ENCODE measurements at places on chromosomes 2 and 18.
A peak's percentile ranks its signal among the peaks of the same experiment; 100 is the strongest.

- no peak for DNase-seq
These were observed 859 bp downstream of the GREB1L start for GRCh38 chr18:21242780-21243401.

- DNase-seq: no peak
These were observed 7.7 kb downstream of the OXER1 start for GRCh38 chr2:42756150-42756775.

GRCh38 chr2:119293900-119294299 lies 70.3 kb downstream of the STEAP3 start:
- no peak for DNase-seq

DNA sequence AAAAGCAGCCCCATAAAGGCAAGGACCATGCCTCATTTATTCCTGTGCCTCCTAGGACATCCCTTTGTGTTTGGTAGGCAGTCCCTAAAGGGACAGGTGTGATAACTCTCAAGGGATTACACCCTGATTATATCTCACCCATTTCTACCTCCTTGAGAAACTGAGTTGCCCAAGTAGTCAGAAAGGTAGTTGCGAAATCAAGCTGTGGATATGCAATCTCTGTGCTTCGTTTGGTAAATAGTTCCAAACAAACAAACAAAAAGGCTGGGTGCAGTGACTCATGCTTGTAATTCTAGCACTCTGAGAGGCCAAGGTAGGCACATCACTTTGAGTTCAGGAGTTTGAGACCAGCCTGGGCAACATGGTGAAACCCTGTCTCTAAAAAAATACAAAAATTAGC lies 100.2 kb upstream of the ARL5A start:
- no peak for DNase-seq

- DNase-seq: no peak
These were observed 87.0 kb downstream of the LIPG start for GRCh38 chr18:49648811-49649210.

DNA sequence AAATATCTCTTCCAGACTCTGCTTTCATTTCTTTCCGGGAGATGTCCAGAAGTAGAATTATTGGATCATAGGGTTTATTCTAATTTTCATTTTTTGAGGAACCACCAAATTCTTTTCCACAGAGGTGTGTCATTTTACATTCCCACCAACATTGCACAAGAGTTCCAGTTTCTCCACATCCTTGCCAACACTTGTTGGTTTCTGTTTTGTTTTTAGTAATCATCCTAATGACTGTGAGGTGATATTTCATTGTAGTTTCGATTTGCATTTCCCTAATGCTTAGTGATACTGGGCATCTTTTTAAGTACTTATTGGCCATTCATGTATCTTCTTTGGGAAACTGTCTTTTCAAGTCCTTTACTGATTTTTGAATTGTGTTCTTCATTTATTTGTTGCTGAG lies 513.1 kb downstream of the PARD3B start:
- DNase-seq: no peak

DNA sequence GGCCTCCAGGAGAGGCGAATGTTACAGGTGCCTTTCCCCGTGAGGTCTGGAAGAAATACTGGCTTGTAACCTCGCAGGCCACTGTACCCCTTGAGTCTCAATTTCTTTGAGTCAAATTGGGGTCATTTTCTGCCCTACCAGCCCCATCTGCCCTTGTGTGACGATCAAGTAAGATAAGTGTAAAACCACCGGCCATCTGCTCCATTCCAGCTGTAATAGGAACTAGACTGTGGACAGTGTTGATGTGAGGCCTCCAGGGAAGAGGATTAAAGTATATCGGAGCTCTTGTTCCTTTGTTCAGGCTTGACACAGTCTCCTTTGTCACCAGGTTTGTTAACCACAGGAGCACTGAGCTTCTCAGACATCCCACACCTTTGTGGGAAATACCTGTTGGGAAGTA lies 65.6 kb downstream of the MRPS9 start:
- no peak for DNase-seq

DNA sequence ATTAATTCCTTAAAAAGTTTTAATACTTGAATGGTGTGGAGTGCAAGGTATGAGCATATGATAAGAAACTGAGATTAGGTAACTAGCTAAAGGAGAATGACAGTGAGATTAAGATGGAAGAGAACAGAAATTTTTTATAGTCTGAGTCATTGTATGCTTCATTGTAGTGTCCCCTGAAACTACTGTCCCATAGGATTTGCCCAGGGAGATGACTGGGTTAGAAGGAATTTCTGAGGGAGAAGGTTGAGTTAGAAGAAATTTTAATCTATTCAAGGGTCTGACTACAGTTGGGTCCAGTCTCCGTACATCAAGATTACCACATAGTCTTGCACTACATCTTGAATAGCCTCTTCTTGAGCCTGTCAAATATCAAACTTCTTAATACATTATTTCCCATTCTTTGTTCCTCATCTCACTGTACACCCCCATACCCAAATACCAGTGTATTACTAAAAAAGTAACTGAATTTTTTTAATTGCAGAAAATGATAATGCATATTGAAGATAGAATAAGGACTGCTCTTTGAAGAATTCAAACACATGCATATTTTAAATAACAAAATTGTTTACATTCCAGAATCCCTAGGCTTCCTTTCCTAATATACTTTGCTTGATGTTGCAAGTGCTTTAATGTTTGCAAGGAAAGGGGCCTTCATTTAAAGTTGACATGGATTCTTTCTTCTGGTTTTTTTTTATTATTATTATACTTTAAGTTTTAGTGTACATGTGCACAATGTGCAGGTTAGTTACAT lies 314.3 kb upstream of the COL3A1 start:
- DNase-seq: no peak

- no peak for DNase-seq
These were observed 11.6 kb upstream of the ITGA6 start for GRCh38 chr2:172415865-172416183.

DNA sequence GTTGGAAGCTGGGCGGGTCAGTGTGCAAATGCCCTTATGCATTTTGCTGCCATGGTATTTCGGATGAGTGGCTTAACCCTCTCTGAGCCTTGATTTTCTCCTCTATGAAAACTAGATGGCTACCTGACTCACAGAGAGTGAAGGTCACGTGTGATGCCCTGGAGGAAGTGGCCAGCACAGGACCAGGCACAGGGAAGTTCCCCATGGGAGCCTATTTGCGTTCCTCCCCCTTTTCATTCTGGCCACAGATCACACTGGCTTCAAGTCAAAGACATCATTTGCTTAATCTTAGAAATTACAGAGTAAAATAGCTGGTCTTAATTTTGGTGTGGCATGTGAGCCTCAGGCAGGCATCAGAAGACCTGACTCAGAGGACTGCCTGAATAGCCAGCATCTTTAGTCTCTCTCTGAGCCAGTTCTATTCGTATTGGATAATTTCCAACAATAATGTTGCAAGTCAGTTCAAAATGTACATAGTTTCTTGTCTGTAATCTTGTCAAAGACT lies 57.6 kb upstream of the CD302 start:
- DNase-seq: no peak

DNA sequence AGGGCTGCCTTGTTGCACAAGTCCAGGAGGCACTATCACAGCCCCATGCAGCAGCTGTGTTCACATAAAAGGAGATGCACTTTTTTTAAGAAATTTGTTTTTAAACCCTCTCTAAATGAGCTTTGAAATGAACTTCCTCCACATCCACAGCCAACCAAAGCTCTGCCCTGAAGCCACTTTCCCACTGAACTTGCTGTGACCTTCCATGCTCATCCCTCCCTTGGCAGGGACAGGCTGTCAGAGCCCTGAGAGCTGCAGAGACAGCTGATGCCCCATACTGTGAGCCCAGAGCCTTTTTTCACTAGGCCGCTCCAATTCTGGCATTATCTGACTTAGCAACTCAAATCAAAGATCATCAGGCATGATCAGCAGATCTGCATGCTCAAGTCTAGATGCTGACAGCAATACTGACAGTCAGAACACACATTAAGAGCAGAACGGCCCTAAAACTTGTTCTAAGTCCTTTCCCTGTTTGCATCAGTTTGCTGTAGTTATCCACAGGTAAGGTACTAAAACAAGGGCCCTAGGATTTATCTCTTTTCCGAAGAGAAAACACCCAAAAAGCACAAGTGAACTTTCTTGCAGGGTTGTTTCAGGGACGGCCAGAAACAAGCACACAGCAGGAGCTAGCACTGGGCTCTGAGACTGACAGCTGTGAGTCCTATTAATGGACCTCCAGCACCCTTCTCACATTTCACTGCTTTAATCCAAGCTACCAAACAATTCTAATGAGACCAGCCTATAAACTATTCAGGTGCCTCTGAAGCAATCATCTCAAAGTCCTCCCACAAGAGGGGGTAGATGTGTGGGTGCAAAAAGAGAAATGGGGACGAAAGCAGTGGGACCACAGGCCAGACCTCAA lies 34.9 kb downstream of the RNU4ATAC start:
- DNase-seq: no peak

- DNase-seq: peak; percentile 71
These were observed 6.1 kb upstream of the SERPINB8 start for GRCh38 chr18:63963615-63964256.

DNA sequence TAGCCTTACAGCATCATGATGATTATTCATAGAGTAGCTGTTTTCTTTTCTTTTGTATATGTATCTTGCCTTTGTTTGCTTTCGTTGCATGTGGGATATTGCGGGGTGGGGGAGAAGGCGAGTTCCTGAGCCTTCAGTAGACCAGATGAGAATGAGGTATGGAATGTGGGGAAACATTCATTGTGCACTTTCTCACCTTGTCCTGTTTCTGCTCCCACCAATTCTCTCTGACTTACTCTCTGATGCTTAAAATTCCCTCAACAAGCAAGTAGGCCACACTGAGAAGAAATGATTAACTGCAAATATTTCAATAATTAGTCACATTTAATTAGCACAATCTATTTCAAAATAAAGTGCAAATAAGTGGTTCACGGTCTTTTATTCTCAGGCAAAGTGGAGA lies 31.0 kb downstream of the GKN2 start:
- DNase-seq: no peak

GRCh38 chr2:146927080-146927711 lies 917.6 kb upstream of the ACVR2A start:
- no peak for DNase-seq

DNA sequence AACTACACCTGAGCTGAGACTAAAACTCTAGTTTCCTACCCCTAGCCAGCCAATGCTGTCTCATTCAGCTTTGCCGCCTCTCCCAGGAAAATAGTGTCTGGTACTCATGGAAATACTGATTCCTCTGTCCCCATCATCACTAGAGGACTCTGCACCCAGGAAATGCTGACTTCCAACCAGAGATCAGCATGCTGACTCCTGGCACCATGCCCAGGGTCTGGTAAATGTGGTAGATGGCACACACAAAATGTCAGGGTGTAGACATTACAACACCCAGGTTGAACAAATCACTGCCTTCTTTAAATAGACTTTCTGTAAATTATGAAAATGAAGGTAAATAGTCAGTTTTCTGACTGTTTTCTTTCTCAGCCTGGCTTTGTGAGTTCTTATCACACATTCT lies 307.3 kb upstream of the CHAC2 start:
- DNase-seq: no peak

GRCh38 chr2:207503234-207503633 lies 26.5 kb upstream of the CREB1 start:
- no peak for DNase-seq

- no peak for DNase-seq
These were observed 381.6 kb downstream of the DSEL start for GRCh38 chr18:67134911-67135310.

GRCh38 chr2:128664499-128664971 lies 345.9 kb upstream of the HS6ST1 start:
- no peak for DNase-seq

DNA sequence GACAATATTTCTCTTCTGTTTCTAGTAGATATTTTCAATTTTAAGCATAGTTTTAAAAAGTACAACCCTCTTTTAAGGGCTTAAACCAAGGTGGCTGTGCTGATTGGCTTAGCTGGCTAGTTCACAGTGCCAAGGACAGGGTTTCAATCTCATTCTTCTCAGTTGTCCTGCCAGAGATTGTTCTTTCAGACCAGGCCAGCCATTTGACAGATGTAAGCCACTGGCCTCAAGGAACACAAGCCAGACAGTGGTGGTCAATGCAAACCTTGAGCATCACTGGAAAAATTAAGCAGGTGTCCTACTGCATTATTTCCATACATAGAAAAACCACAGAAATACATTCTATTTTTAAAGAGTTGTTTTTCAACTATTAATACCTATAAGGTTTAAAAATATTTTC lies 5.9 kb downstream of the RNF103 start:
- no peak for DNase-seq
